ENCODE measurements at places on chromosomes 13 and 19. TPM values are rescaled to one million over a fixed set of nuclear protein-coding genes. Genes with fewer than 3 reads are reported as not detected.

DNA sequence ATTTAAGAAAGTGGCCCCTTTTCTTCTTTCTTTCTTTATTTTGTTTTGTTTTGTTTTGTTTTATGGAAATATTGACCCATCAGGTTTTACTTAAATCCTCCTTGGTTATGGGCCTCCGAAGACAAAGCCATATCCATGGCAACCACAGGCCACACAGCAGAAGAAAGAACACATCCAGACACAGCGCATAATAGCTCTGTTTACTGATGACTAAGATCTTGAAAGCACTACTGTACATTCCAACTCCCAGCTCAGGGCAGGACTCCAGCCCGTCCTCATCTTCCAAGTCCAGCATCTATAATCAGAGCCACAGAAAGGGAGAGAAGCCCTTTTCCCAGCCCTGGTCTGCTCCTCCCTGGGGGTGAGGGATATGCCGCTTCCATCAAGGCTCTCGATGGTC is 84.3 kb downstream of the NUFIP1 start:
- DNase-seq: peak; percentile 96

DNA sequence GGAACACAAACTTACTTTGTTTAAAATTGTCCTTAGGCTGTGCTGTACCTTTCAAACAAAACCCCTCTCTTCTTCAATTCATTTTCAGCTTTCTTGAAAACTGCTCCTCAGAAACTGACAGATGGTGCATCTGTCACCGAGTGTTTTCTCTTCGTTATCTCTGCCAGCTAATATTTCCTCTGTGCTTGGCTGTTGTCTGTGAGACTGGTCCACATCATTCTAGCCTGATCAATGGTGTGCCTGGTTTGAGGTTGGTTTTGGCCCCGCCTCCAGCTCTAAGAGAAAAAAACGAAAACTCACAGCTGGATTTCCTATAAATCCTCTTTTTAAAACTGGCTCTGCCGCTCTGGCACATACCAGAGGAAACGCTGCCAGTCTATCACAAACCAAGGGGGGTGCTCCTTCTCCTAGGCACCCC is 79.7 kb downstream of the STARD13 start:
- DNase-seq: no peak

DNA sequence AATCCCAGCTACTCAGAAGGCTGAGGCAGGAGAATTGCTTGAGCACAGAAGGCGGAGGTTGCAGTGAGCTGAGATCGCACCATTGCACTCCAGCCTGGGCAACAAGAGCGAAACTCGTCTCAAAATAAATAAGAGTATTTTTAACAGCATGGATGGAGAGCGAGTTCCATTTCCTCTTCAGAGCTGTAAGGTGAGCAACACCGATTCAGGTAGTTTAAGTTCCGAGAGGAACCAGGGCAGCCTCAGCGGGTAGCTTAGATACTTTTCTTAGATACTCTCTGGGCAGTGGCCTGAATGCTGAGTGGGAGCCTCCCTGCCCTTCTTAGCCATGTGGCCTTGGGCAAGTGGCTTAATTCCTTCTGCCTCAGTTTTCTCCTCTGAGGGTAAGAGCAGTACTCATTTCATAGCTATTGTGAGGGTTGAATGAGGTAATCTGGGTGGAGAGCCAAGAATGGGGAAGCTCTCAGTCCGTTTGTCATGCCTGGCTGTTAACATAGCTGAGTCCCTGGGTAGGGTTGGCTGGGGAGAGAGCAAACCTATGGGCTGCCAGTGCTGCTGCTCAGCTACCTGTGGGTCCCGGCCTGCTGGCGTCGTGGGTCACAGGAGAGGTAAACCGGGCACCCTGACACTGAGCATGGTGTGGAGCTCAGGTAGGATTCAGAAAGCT is 4.1 kb downstream of the ATP11A start:
- DNase-seq: peak; percentile 39

- no peak for DNase-seq
These were observed 31.8 kb downstream of the PIP5K1C start for GRCh38 chr19:3668331-3669081.

DNA sequence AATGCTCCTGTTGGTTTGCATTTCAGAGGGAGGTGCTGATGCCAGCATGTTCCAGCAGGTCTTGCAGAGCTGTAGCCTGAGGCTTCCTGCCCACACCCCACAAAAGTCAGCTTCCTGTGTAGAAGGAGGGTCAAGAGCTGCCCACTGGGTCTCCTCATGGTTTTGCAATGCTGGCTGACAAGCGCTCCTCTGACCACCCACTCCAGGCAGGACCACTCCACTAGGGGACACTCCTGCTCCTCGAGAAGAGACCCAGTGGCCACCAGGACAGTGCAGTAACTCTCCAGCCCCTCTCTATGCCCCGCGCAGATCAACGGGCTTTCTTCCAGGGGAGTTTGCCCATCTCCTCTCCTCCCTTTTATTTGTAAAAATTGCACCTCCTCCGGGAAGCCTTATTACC is 72.9 kb upstream of the UQCRFS1 start:
- DNase-seq: peak; percentile 40

Gene FBXO17
- polyA plus RNA-seq: not detected

Gene SMIM44
- polyA plus RNA-seq: not detected

Gene ZIM2
- polyA plus RNA-seq: 2.5 TPM

- no peak for DNase-seq
These were observed 20.7 kb downstream of the MARK4 start for GRCh38 chr19:45271735-45272108.

Gene ZNF582
- polyA plus RNA-seq: 8.5 TPM

Gene PPP1R37
- 21.3 TPM for polyA plus RNA-seq

Gene SLC25A41
- polyA plus RNA-seq: not detected

- no peak for DNase-seq
These were observed 281.6 kb downstream of the ZNF536 start for GRCh38 chr19:30653646-30654386.

DNA sequence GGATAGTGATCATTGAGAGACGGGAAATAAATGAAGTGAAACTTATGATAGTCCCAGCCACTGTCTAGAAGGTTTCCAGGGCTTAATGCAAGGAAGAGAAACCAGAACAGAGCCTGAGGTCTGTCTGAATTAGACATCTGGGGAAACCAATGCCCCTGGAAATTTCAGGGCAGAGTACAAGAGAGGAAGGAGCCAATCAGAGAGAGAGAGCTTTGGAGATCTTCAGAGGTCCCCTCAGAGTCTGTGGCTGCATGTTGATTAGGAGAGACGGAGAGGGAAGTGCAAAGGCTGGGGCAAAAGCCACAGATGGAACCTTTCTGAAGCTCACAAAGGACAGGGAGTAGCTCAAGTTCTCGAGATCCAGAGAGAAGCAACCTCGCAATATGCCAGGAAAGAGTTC is 378.0 kb downstream of the DNAJC15 start:
- no peak for DNase-seq

- DNase-seq: no peak
These were observed 17.2 kb upstream of the ZBTB7A start for GRCh38 chr19:4083677-4084546.

Gene IL12RB1
- polyA plus RNA-seq: 0.29 TPM

- DNase-seq: peak; percentile 92
These were observed 104.7 kb downstream of the RGCC start for GRCh38 chr13:41562083-41562482.

- no peak for DNase-seq
These were observed 62.4 kb downstream of the AKAP11 start for GRCh38 chr13:42334329-42334706.

- no peak for DNase-seq
These were observed 805 bp downstream of the EVI5L start for GRCh38 chr19:7830823-7831222.

Gene ZNF324B
- polyA plus RNA-seq: not detected

Gene MAU2
- 43.7 TPM for polyA plus RNA-seq

Gene CEP89
- 17.9 TPM for polyA plus RNA-seq

GRCh38 chr19:15149737-15150136 is 42.5 kb downstream of the SYDE1 start:
- DNase-seq: no peak

DNA sequence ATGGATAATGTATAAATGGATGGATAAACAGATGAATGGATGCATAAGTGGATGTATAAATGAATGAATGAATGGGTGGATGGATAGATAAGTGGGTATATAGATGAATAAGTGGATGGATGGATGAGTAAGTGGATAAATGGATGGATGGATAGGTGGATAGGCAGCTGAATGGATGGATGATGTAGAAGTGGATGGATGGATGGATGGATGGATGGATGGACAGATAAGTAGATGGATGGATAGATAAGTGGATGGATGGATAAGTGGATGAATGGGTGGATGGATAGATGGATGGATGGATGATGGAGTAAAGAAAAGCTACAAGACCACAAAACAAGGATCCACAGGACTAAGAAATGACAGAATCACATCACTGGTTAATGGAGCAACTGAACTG is 9.0 kb upstream of the COMP start:
- no peak for DNase-seq

Gene ATP5F1D
- polyA plus RNA-seq: 136 TPM

DNA sequence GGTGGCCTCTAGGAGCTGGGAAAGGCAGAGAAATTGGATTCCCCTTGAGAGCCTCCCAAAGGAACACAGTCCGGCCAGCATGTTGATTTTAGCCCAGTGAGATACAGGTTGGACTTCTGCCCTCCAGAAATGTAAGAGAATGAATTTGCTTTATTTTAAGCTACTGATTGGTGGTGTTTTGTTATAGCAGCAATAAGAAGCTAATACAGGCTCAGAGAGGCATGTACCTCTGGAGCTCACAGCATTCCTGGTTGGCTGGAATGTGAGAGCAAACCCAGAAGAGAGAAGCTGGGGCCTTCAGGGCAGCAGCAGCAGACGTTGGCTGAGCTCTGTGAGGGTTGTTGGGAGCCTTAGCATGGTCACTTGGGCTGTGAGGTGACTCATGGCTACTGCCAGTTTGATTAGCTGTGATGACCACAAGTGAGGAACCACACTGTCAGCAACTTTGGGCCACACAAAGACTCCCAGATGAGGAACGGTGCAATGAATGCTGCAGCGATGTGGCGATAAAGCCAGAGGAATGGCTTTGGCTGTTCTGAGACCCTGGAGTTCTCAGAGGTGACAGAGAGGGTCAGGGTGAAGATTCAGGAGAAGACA is 80.1 kb downstream of the CYSLTR2 start:
- no peak for DNase-seq

GRCh38 chr19:372306-372890 is 27.8 kb upstream of the MIER2 start:
- peak; percentile 75 for DNase-seq

- no peak for DNase-seq
These were observed 6.3 kb downstream of the MCOLN1 start for GRCh38 chr19:7528522-7529245.

GRCh38 chr19:13118424-13119193 is 545 bp downstream of the NACC1 start:
- no peak for DNase-seq

Gene LYPD3
- 0.26 TPM for polyA plus RNA-seq

- no peak for DNase-seq
These were observed 5.3 kb downstream of the POLR2E start for GRCh38 chr19:1089891-1090290.

DNA sequence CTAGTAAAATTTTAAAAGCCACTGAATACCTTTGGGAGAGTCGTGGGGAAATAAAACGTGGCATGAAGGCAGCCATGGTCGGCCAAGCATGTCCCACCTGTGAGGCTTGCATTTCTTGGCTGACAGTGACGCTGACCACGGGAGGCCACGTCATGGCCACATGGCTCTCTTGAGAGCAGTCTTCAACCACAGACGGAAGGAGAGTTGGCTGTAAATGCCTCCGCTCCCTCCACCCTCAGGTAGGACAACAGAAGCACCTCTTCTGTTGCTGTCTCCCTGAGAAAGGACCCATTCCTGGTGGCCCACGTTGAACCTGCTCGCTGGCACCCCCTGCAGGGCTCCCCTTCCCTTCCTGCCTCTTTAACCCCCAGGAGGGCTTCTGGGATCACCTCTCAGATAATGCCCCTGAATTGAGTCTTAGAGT is 10.6 kb upstream of the LRRC25 start:
- no peak for DNase-seq

Gene KLF1
- not detected for polyA plus RNA-seq

DNA sequence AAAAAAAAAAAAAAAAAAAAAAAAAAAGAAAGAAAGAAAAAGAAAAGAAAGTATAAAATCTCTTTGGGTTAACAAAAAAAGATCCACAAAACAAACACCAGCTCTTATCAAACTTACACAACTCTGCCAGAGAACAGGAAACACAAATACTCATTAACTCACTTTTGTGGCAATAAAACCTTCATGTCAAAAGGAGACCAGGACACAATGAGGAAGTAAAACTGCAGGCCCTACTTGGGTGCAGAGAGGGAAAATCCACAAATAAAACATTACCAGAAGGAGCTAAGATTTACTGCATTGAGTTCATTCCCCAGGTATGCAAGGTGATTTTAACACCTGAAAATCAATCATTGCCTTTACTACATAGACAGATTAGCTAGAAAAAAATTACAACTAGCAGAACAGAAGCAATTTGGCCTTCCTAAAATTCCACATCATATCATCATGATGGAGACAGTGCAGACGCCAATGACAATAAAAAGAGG is 9.6 kb upstream of the CEACAM5 start:
- DNase-seq: no peak

DNA sequence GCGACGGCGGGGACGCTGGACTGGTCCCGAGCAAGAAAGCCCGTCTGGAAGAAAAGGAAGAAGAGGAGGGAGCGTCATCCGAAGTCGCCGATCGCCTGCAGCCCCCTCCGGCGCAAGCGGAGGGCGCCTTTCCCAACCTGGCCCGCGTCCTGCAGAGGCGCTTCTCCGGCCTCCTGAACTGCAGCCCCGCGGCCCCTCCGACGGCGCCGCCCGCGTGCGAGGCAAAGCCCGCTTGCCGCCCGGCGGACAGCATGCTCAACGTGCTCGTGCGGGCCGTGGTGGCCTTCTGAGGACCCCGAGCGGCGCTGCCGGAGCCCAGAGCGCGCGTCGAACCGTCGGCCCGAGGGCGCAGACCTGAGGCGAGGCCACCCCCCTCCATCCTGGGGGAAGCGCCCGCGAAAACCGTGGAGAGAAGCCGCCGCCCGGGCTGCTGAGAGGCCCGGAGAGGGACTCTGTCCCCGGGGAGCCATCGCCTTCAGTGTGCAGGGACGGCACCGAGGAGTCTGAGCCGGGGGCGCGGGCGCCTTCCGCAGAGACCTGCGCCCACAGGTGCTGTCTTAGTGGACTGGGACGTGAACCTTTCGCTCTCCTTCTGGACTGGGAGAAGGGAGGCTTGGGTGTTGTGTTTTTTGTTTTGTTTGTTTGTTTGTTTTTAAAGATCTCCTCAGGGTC is 3.5 kb downstream of the IER2 start:
- peak; percentile 67 for DNase-seq

Gene CTU1
- 5.1 TPM for polyA plus RNA-seq

Gene ZNF525
- polyA plus RNA-seq: 4.9 TPM

DNA sequence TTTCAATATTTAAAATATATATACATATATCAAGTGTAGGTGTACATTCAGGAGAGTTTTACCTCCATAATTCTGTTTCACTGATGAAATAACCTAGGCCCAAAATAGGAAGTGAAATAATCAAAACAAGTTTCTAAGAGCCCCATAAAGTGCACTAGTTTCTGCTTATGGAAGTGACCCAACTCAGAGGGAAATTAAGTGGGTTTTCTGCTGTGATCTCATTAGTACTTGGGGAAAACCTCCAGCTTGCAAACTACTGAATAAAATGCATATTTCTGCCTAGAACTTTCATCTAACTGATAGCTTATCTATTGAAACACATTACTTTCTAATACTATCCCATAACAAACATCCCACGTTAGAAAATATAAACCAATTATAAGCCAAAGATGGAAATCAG is 45.4 kb upstream of the MIR17HG start:
- DNase-seq: no peak

All from muscle of arm (tissue), 14 donors.